ENCODE measurements at places on chromosomes 5 and 9. TPM values are rescaled to one million over a fixed set of nuclear protein-coding genes. Genes with fewer than 3 reads are reported as not detected.

Gene C5orf58
- total RNA-seq: not detected

Gene DNM1
- 54.6 TPM for total RNA-seq

Gene MSMP
- total RNA-seq: not detected

Gene LOX
- 6.0 TPM for total RNA-seq

Gene PAIP2
- 77.6 TPM for total RNA-seq

GRCh38 chr9:83062651-83063527 lies at the start of gene RASEF:
Gene RASEF, minus strand, starts transcription at chr9:83063142. Its CDS starts 275 bp downstream, at chr9:83062867.
- H3K4me3 ChIP-seq: peak within 1 kb of the TSS; percentile 59
- H3K27me3 ChIP-seq: no peaks in the 10 kb centered on the region
- H3K27ac ChIP-seq: no peak within 1 kb of the TSS
- DNase-seq: no peak
- H3K4me1 ChIP-seq: no peaks in the 10 kb centered on the region

- H3K36me3 ChIP-seq: no peaks in the 10 kb centered on the region
- H3K27me3 ChIP-seq: no peaks in the 10 kb centered on the region
- no peaks in the 10 kb centered on the region for H3K4me1 ChIP-seq
- no peak overlapping the region for H3K4me3 ChIP-seq
Observed at GRCh38 chr9:13731637-13732036, 452.1 kb upstream of the MPDZ start.

DNA sequence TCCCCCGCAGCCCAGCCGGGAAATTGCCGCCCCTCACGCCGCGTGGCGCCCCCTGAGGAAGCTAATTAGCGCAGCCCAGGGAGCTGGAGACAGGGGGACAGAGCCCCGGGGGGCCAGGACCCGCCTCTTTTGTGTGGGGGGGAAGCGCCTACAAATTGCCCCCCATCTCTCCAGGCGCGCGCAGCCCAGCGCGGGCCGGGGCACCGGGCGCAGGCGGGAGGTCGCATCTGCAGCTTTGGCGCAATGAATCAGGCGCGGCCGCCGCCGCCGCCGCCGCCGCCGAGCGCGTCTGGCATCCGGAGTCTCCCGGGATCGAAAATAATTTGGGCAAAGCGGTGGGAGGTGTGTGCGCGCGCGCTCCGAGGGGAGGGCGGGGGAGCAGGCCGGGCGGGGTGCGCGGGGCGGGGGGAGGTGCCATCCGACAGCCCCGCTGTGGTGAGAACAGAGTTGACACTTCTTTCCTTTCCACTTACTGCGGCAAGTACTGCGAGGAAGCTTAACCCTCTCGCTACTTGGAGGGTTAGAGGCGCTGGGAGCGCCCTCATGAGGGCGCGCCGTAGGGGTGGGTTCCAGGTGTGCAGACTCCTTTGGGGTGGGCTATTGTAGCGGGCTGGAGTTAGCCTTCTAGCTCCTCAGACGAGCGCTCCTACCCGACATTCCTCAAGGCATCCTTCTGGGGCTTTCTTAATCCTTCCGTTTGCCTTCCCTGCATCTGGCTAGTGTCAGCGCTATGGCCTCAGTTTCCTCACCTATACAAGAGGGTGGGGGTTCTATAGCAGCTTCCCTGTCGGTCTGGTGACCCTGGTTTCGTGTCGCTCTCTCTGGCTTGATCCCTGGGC lies 63.1 kb downstream of the CXXC5 start:
- peak overlapping the region; percentile 59 for H3K4me3 ChIP-seq
- H3K27me3 ChIP-seq: no peaks in the 10 kb centered on the region

- H3K36me3 ChIP-seq: no peaks in the 10 kb centered on the region
- H3K27ac ChIP-seq: no peak overlapping the region
- H3K4me1 ChIP-seq: no peaks in the 10 kb centered on the region
- no peak for DNase-seq
Observed at GRCh38 chr9:1461812-1462211, 411.7 kb downstream of the DMRT2 start.

GRCh38 chr5:177313561-177314259 lies 2.0 kb upstream of the MXD3 start:
- DNase-seq: peak; percentile 42
- H3K4me1 ChIP-seq: peaks cover 28% of the 10 kb centered on the region
- no peaks in the 10 kb centered on the region for H3K36me3 ChIP-seq
- H3K27me3 ChIP-seq: no peaks in the 10 kb centered on the region

- no peaks in the 10 kb centered on the region for H3K4me1 ChIP-seq
- no peak for DNase-seq
- peak overlapping the region; percentile 53 for H3K4me3 ChIP-seq
- H3K27ac ChIP-seq: no peak overlapping the region
- H3K27me3 ChIP-seq: peaks cover 27% of the 10 kb centered on the region
Observed at GRCh38 chr5:73437101-73437776, 11.3 kb downstream of the FOXD1 start.

DNA sequence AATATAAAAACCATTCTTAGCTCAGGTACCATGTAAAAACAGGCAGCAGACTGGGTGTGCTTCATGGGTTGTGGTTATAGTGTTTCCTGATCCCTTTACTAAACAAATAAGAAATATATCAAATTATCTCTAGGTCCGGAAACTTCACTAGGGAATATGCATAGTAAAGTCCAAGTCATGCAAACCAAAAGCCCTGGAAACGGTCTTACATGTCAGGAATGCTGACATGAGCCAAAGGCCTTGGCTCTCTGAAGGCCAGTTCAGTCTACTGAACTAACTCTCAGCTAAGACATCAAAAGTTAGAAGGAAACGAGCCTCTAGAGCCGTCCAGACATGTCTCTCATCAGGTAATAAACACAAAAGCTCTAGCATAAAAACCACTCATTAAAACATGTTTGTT lies 778.9 kb upstream of the ZNF608 start:
- H3K27ac ChIP-seq: no peak overlapping the region
- H3K27me3 ChIP-seq: no peaks in the 10 kb centered on the region
- DNase-seq: no peak
- no peak overlapping the region for H3K4me3 ChIP-seq

- no peak overlapping the region for H3K27ac ChIP-seq
- no peaks in the 10 kb centered on the region for H3K4me1 ChIP-seq
- DNase-seq: no peak
- H3K27me3 ChIP-seq: no peaks in the 10 kb centered on the region
Observed at GRCh38 chr9:94281101-94281500, 22.0 kb downstream of the ZNF169 start.

- DNase-seq: no peak
- H3K4me1 ChIP-seq: no peaks in the 10 kb centered on the region
- H3K27ac ChIP-seq: no peak overlapping the region
- H3K4me3 ChIP-seq: no peak overlapping the region
Observed at GRCh38 chr5:38642189-38642911, 85.9 kb upstream of the LIFR start.

DNA sequence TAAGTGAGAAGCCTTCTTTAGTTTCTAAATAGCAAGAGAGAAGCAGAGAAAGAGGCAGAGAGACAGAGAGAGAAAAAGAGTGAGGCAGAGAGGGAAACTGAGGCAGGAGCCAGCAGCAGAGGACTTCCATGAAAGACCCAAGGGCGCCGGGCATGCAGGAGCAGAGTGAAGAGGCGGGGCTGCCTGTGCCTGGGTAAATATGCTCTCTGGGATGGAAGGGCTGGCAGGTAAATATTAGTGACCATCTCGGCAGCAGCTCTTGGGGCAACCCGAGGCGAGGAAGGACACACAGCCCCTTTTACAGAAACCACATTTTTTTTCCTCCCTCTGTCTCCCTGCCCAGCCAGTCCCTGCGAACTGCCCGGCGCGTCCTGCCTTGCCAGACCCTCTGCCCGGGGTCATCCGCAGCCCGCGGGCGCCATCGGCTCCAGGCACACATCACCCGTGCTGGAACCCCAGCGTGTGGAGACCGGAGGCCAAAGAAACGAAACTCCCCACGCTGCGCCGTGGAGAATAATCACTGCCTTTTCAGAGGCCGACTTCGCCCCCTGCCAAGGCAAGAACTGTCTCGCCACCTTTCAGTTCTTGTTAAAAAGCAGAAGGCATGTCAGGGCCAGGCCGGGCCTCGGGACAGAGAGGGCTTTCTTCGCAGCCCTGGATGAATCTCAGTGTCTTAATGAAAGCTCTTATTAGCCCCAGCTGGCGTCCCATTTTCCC lies 61.3 kb downstream of the BOD1 start:
- H3K4me3 ChIP-seq: no peak overlapping the region
- no peaks in the 10 kb centered on the region for H3K4me1 ChIP-seq
- H3K36me3 ChIP-seq: no peaks in the 10 kb centered on the region

GRCh38 chr5:11013793-11014192 lies 252.8 kb upstream of the DAP start:
- no peak overlapping the region for H3K27ac ChIP-seq
- H3K4me1 ChIP-seq: no peaks in the 10 kb centered on the region
- no peak overlapping the region for H3K4me3 ChIP-seq
- no peaks in the 10 kb centered on the region for H3K27me3 ChIP-seq
